Hepatic stellate cell (primary cell): ENCODE measurements at places on chromosomes 3 and 15.

DNA sequence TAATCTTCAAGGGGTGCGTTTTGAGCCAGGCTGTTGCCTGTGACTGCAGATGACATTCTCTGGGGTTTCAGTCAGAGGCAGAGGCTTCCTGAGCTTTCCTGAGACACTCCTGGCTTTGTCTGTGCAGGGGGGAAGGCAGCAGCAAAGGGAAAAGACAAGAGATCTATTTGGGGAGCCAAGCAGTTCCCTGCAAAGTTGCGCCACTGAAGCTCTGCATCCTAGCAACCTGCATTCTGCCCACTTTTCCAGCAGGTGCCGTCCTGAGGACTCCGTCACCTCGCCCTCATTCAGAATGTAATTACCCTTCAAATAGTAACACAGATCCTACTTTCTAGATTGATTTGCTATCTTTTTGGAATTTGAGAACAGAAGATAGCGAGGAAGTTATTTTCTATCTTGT is 1.9 kb upstream of the TMEM158 start:
- DNase-seq = no peak

DNA sequence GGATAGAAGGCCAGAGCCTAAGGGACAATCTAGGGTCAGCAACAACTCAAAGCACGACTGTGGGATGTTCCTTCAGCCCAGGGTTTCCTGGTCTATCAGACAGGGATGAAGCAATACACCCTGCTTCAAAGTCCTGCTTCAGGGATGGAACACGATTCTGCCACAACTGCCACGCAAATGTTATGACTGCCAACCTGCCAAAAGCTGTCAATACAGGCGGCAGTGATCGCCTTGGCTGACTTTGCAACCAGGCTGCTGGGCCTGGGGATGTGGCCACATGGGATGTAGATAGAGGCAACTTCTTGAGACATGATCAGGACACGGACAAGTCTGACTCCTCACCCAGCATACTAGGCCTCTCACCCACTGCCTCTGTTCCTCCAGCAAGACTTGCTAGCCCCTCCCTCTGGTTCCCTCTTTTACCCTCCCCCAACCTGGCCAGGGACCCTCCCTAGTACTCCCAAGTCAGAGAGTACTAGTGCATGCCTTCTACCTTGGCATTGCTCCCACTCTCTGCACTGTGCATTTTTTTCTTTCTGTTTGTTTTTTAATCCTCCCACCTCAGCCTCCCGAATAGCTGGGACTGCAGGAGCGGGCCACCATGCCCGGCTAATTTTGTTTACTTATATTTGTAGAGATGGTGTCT is 7.6 kb downstream of the CCDC12 start:
- no peak for DNase-seq

DNA sequence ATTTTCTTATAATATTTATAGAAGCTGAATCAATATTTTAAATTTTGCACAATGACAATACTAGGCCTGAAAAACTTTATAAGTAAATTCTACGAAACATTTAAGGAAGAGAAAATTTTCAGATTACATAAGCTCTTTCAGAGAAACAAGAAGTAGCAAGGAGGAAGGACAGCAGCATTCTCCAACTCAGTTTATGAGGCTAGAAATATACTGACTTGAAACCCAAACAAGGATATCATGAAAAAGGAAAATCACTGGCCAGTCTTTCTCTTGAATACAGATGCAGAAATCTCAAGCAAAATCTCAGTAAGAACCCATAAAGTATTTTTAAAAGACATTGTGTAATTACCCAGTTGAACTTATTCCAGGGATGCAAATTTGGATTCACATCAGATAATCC is 121.3 kb downstream of the STAC start:
- DNase-seq = no peak

GRCh38 chr15:89192766-89193165 is 28.6 kb downstream of the RLBP1 start:
- DNase-seq = peak; percentile 44

DNA sequence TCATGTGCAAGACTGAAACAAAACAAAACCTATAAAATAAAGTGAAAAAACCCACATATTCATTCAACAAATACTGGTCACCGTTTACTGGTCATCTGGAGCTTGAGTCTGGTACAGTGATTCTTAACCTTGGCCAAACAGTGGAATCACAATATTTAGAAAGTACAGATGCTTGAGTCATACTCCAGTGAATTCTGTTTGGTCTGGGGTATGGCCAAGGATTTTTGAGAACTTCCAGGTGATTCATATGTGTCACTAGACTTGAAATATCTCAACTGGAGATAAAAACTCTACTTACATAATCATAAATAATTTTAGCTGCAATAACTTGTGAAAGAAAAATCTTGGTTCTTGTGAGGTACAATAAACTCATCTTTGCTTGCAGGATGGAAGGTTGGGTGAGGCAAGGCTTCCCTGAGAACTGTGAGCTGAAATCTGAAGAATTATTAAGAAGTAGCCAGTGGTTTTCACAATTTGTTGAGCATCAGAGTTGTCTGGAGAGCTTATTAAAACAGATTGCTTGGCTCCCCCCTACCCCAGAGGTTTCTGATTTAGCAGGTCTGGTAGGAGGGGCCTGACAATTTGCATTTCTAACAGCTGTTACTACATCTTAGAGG is 9.6 kb downstream of the NEK11 start:
- DNase-seq = peak; percentile 61

GRCh38 chr15:40823572-40824343 is 4.8 kb downstream of the PPP1R14D start:
- DNase-seq = no peak

DNA sequence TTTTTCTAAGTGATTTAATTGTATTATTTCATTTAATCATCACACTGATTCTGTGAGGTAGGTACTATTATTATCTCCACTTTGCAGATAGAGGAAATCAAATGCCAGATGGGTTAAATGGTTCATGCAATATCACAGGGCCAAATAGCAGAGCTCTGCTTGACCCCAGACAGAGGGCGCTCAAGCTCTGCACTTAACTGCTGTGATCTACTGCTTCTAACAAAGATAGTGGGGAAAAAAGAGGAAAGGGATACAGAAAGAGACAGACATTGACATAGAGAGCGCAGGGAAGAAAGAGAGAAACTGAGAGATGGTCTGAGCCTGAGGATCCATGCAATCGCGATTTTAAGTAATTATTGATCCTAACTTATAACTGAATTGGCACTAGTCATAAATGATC is 279.1 kb upstream of the THRB start:
- DNase-seq = peak; percentile 6

GRCh38 chr3:37052860-37053259 is 59.5 kb downstream of the MLH1 start:
- DNase-seq = no peak
